ENCODE measurements at places on chromosomes 7 and 10. TPM values are rescaled to one million over a fixed set of nuclear protein-coding genes. Genes with fewer than 3 reads are reported as not detected.

PIK3CG gene
- total RNA-seq = 7.9 TPM

MAGI2 gene
- total RNA-seq = 9.7 TPM

NRG3 gene
- total RNA-seq = 0.19 TPM

ENTPD1 gene
- 25.4 TPM for total RNA-seq

SLC29A3 gene
- 6.9 TPM for total RNA-seq

TCAF2 gene
- total RNA-seq = 0.87 TPM

TAS2R5 gene
- total RNA-seq = 1.1 TPM

POM121L12 gene
- total RNA-seq = not detected

BTBD16 gene
- not detected for total RNA-seq

AKR1C3 gene
- 192 TPM for total RNA-seq

LMOD2 gene
- not detected for total RNA-seq

TMEM26 gene
- 1.4 TPM for total RNA-seq

TEX47 gene
- total RNA-seq = not detected

TEX36 gene
- not detected for total RNA-seq

HOXA7 gene
- total RNA-seq = 7.5 TPM

MYL7 gene
- not detected for total RNA-seq

MACC1 gene
- 7.4 TPM for total RNA-seq

SLC26A3 gene
- total RNA-seq = 0.45 TPM

NME8 gene
- 0.45 TPM for total RNA-seq

TRIM74 gene
- 0.61 TPM for total RNA-seq

TLX1 gene
- not detected for total RNA-seq

All from mesenteric fat pad (tissue), 1 donor.